ENCODE measurements at places on chromosomes 5 and 9.

GRCh38 chr9:101449071-101449721 is 13.6 kb upstream of the ALDOB start:
- peak; percentile 42 for DNase-seq

GRCh38 chr9:119337573-119337972 is 31.7 kb downstream of the BRINP1 start:
- no peak for DNase-seq

DNA sequence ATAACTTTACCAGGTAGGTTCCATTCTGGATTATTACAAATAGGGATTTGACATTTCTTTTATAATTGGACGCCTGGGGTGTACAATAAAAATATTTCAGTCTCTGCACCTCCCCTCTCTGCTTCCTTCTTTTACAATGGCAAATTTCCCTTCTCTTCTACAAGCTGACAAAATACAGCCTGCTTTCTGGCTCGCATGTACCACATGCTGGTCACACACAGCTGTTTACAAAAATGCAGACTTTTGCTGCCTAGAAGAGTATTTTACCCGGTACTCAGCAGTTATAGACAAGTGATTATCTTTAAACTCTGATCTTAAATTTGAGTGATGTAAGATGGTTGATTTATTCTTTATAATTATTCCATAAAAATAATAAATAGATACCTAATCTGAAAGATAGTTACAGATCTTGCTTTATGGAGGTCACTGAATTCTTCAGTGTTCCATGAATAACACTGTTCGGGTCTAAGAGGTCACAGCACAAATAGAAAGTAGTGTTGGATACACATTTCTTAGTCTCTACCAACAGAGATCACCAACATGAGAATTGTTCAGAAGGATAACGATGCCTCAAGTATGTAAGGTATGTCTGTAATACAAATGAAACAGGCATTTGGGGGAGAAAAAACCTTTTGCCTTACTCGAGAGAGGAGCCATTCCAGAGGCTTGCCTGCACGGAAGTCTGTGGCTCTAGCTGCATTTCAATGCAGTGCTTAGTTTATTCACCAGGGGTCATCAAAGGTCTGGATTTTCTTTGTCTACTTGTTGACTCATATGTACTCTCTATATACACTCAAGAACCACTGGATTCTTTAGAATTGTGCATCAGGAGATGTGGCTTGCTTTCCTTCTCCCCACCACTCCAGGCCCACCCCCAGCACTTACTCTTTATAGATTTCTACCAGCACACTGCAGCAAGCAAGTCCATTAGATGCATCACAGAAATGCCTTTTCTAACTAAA is 206.6 kb upstream of the RFX3 start:
- DNase-seq: peak; percentile 58

- no peak for DNase-seq
These were observed 12.5 kb downstream of the COMMD10 start for GRCh38 chr5:116097301-116097700.

- no peak for DNase-seq
These were observed 665.0 kb upstream of the RIOK2 start for GRCh38 chr5:97847920-97848631.

DNA sequence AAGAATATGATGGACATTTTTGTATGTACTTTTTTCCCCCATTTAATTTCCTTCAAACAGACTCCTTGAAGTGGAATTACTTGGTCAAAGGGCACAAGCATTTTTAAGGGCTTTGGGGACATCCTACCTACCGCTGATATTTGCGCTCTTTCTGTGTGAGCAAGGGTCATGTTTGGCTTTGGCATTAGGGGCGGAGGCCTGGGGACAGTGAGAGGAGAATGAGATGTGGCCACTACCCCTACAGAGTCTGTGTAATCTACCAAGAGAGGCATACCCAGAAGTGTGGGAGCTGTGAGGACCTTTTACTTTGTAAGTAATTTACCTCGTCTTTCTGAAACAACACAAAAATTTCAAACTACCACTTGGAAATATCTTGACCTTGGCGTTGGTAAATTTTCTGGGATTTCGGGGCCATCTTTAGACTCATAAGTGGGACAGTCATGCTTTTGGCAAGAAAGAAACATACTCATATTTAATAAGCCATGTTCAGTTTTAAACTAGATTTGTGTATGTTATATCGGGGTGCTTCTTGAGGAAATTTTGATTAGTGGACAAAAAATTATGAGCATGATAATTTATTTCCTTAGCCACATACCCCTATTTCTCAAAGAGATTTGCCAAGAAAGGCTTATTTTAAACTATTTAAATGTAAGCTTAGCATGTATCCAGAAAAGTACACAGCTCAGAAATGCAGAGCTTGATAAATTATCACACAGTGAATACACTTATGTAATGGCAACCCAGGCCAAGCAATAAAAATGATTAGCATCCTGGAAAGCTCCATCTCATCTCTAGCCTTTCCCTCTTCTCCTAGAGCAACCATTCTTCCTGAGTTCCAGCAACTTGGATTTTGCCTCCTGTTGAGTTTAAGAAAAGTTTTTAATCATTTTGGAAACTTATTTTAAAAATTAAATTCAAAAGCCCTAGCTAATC is 63.6 kb downstream of the ARHGAP26 start:
- DNase-seq: no peak

DNA sequence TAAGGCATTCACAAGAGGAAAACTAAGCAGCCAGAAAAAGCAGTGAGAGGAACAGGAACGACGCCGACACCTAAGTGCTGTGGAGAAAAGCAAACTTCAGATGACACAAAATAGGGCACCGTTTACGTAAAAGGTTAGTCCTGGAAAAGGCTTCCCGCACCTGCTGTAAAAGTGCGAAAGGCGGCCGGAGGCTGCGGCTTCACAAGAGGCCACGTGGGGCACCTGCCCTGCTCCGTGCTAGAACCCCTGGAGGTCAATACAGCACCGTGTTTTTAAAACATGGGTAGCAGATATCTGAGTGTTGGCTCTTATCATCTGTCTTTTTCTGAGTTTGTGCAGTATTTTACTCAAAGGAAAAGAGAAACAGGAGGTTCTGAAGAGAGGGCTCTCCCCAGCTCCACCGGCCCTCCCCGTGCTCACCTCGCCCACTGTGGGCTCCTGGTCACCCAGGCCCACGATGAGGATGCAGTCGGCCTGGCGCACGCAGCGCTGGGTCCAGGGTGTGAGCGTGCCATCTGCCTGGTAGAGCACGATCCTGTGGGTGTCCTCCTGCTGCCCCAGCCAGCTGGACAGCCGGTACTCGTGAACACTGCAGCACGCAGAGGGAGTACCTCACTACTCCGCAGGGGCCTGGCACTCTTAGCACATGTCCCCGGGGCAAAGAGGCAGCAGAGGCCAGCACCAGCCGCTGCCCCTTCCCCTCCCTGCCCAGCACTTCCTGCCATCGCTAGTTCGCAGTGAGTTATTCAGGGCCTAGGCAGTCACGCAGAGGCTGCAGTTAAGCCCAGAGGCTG is 21.0 kb upstream of the NSMF start:
- DNase-seq: no peak

DNA sequence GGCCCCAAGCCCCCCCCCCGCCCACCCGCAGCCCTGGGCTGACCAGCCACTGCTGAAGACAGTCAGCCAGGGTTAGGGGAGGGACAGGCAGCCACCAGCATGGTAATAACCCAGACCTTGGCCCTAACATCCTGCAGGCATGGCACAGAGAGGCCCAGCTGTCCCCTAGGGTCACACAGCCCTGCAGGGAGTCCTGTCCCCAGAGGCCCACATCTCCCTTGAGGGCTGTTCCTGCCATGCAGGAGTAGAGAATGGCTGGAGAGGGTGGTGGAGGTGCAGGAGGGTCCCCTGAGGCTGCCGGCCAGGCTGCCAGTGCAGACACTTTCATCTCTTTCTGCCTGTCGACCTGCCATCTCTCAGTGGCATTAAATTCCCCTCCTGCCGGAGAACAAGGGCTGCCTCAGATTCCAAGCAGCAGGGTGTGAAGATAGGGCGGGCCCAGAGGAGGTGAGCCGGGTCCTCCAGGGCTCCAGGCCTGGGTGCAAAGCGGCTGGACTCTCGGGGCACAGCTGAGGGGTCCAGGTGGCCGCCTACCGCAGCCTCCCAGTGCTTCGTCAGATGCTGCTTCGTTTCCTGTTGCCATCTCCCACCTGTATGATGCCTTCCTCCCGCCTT is 40.0 kb downstream of the CXXC5 start:
- DNase-seq: no peak

DNA sequence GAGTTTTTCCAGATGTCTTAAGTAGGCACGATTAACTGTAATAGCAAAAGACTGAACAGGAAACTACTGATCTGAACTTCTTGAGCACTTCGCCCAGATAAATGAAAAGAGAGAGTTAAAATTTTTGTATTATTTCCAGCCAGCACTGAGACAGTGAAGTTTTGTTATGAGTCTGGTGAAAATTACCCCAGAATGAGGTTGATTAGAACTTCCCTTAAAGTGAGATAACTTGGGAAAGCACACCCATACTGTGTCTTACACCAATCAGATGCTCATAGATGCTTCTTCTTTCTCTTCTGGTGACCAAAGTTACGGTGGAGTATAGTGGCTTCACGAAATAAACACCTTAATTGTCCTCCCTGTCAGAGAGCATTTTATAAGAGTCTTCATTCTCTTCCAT is 131.8 kb upstream of the SLC12A2 start:
- DNase-seq: no peak

DNA sequence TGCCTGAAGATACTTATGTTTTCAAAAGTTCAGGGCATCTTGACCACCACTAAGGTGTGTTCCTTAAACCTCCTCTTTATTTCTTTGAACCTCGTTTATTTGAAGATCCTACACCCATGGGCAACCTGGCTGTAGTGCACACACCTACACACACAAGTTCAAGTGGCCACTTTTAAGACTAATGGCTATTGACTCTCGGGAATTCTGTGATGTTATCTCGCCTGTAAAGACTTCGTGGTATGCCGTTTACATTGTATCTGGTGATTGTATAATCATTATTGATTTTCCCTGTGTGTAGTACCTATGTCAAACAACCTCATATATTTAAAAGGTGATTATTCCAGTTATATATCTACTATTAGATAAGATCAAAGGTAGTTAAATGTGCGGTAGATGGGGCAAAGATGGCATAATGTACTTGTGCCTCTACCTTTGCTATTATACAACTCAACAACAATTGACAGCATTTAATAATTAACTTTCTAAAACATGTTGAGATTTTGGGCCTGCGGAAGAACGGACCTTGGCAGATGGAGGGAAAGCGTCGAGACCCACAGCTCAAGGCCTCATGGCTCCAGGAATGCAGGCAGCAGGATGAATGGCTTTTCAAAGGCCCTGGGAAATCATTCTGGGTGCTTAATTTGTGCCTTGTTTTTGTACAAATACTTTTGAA is 51.4 kb upstream of the IRX2 start:
- DNase-seq: no peak

DNA sequence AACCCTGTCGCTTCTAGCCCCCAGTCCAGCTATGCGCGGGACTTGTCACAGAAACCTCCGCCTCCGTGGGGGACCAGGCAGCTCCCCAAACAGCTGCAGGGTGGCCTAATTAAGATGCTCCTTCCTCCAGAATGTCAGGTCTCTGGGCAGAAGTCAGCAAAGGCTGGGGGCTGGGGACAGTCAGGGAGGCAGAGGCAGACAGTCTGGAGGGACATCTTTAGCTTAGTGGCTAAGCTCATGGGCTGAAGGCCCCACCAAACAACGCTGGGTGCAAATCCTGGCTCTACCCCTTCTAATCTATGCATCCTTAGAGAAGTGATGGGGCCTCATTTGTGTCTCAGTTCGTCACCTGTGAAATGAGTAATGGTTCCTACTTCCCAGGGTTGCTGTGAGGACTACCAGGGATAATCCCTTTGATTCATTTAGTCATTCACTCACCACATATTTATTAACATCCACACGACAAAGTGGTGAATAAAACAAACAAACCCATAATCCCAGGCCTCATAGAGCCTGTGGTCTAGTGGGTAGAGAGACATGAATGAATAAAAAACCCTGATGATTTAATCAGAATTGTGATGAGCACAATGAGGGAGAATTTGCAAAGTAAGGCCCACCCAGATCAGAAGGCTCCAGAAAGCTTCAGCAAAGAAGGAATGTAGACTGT is 20.2 kb upstream of the MED27 start:
- no peak for DNase-seq

GRCh38 chr5:134026521-134027287 is 21.9 kb upstream of the VDAC1 start:
- DNase-seq: peak; percentile 40

- DNase-seq: no peak
These were observed 335.4 kb upstream of the MEF2C start for GRCh38 chr5:89218364-89218763.

GRCh38 chr5:111774525-111774924 is 17.5 kb upstream of the NREP start:
- no peak for DNase-seq

DNA sequence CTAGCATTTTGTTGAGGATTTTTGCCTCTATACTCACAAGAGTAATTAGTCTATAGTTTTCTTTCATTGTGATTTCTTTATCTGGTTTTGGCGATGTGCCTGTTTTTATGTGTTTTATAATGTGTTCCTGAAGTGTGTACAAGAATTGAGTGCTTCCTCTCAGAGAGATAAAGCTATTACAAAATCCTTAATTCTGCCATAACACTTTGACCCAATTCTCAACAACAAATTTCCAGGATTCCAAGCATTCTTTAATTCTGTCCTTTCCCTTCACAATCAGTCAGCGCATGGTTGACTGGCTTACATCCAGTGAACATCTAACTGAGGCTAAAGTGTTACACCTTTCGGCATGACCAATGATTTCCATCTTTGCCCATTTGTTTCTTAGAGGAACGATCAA is 282.9 kb upstream of the MVB12B start:
- no peak for DNase-seq

- DNase-seq: peak; percentile 7
These were observed 14.2 kb upstream of the AGGF1 start for GRCh38 chr5:77015938-77016569.

DNA sequence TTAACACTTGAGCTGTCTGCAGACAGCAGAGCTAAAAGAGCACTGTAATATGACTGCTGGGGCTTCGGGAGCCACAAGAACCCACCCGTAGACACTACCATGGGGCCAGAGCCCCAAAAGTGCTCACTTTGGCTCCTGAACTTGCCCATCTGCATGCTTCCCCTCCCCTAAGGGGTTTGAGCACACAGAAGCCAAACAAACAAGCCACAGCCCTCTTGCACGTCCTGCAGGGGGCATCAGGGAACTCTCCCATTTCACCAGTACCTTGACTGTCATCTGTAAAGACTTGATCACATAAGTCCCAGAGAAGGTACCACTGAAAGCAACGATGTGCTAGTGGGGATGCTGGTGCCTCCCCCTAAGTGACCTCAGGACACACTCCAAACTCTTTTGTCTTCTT is 681.8 kb downstream of the SEMA5A start:
- DNase-seq: no peak

- no peak for DNase-seq
These were observed 359.5 kb downstream of the CETN3 start for GRCh38 chr5:90050103-90050502.

GRCh38 chr5:74464512-74465209 is 175.9 kb downstream of the ENC1 start:
- DNase-seq: no peak

DNA sequence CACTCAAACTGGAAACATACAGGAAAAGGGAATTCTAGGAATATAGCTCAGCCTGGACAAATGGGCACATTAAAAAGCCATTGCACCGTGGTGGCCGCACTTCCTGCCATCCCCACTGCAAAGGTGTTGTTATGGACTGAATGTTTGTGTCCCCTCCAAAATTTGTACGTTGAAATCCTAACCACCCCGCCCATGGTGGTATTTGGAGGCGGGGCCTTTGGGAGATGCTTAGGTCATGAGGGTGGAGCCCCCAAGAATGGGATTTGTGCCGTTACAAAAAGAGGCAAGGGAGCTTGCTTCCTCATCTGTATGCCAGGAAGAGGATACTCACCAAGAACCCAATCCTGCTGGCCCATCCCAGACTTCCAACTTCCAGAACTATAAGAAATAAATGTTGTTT is 1.1 kb upstream of the CMBL start:
- no peak for DNase-seq
